ENCODE measurements at places on chromosomes 1 and 21.
A peak's percentile ranks its signal among the peaks of the same experiment; 100 is the strongest.

DNA sequence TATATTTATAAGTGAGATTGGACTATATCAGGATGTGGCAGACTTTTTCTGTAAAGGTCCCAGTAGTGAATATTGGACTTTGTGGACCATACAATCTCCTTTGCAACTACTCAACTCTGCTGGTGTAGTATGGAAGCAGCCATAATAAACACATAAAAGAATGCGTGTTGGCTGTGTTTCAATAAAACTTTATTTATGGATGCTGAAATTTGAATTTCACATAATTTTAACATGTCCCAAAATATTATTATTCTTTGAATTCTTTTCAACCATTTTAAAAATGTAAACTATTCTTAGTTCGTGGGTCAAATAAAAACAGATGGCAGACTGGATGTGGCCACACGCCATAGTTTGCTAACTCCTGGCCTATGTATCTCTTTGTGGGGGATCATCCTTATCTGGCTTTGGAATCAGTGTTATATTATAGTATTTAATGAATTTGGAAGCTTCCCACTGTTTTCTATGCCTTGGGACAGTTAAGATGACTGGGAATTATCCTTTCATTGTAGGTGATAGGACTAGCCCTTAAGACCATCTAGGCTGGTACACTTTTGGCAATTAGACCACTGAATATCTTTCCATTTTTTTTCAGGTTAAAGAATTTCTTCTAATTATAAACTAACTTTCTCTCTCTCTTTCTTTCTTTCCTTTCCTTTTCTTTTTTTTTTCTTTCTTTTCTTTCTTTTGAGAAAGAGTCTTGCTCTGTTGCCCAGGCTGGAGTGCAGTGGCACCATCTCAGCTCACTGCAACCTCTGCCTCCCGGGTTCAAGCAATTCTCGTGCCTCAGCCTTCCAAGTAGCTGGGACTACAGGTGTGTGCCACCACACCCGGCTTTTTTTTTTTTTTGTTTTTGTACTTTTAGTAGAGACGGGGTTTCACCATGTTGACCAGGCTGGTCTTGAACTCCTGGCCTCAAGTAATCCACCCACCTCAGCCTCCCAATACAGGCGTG is 14.9 kb upstream of the SLAMF6 start:
- no peak for DNase-seq

GRCh38 chr1:211352985-211353515 is 26.4 kb downstream of the TRAF5 start:
- no peak for DNase-seq

GRCh38 chr1:94514095-94514727 is 27.3 kb downstream of the F3 start:
- DNase-seq, result no peak

GRCh38 chr21:45408801-45409261 is 3.9 kb downstream of the COL18A1 start:
- no peak for DNase-seq

DNA sequence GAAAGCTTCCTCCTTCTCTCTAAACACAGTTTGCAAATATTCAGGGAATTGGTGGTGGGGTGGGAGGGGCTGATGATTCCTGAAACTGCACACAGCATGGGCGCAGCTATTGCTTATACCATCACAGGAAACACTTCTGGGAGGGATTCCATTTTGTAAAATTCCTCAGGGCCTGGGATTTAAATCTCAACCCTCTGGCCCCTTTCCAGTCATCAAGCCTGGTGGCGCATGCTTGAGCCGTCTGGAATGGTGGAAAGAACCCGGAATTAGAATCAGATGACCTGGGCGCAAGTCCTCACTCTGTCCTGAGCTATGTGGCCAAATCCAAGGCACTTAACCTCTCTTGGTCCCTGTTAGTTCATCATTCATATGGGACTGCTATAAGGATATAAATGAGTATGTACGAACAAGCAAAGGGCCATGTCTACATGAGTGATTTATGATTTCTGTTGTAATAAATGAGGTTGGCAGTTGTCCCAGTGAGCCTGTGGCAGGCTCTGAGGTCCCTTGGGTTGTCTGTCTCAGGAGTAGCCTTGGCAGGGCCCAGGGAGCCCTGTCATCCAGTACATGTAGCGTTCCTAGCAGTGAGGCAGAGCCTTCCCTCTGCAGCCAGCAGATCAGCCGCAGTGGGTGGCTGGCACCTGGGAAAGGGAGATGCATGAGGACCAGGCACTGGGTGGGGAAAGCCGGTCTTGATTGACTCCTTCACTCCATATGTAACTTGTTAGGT is 72.0 kb downstream of the MAN1C1 start:
- no peak for DNase-seq

GRCh38 chr1:193070942-193071341 is 11.5 kb downstream of the RO60 start:
- no peak for DNase-seq

DNA sequence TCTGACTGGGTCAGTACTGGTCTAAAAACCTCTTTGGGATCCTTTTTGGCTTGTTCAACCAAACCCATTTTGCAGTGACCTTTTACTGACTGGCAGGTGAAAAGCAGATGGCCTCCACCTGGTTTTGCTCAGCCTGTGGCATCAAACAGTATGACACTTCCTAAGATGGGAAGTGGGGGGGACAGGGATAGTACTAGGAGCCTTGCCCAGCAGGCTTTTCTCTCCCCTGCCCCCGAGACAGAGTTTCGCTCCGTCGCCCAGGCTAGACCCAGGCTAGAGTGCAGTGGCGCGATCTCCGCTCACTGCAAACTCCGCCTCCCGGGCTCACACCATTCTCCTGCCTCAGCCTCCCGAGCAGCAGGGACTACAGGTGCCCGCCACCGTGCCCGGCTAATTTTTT is 18.3 kb downstream of the INTS3 start:
- no peak for DNase-seq

DNA sequence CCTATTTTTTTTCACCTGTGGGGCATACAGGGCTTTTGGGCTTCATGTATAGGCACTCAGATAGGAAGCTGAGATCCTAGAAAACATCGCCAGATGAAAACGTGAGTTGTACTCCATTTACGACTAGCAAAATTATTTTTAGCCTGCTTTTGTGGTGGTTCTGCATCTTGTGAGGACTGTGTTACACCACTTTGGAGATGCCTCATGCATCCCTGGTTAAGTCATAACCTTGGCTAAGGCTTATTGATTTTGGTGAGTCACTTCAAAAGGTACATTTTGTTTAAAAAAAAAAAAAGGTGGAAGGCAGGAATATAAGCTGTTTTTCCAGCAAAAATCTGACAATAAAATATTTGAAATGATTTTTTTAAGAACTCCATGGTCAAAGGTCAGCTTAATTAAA is 101.8 kb upstream of the OLFM3 start:
- DNase-seq, result no peak

DNA sequence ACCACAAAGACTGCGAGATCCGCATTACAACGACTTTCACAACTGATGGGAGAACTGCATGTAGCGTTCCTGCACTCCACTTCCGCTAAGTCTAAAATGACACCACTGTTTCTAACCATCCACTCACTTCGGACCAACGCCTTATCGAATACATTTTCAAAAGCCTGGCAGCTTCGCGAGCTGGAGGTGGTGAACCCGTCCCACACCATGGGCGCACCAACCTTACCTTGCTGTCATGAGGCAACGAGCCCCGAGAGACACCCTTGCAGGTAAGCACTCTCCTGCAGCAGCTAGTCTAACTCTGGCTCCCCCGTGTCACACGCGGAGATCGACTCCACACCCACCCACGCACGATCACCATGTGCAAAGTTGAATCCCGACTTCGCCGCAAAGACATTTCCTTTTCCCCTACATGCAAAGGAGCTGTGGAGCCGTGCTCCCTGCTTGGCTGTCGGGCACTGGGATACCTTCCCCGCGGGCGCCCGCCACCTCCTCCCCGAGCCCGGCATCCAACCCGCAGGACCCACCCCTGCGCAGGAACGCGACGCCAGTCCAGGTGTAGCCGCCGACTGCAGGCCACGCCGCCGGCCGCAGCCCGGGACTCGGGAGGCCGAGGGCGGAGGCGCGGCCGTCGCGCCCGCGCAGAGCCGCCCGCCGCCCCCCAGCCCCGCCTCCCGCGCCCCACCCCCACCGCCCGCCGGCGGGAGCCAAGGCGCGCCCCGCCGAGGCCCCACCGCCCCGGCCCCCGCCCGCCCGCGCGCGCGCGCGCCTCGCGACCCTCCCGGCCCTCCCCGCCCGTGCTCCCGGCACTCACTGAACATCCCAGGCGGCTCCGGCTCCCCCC is 629 bp downstream of the TAF5L start:
- peak; percentile 13 for DNase-seq

Data from right renal cortex interstitium (tissue), 3 donors.